ENCODE measurements at places on chromosomes 16 and 17.

GRCh38 chr16:68790130-68790761 lies 53.1 kb upstream of the TANGO6 start:
- DNase-seq, result peak; percentile 66

- DNase-seq, result no peak
Measured at GRCh38 chr16:83968891-83969649, 1.0 kb downstream of the NECAB2 start.

DNA sequence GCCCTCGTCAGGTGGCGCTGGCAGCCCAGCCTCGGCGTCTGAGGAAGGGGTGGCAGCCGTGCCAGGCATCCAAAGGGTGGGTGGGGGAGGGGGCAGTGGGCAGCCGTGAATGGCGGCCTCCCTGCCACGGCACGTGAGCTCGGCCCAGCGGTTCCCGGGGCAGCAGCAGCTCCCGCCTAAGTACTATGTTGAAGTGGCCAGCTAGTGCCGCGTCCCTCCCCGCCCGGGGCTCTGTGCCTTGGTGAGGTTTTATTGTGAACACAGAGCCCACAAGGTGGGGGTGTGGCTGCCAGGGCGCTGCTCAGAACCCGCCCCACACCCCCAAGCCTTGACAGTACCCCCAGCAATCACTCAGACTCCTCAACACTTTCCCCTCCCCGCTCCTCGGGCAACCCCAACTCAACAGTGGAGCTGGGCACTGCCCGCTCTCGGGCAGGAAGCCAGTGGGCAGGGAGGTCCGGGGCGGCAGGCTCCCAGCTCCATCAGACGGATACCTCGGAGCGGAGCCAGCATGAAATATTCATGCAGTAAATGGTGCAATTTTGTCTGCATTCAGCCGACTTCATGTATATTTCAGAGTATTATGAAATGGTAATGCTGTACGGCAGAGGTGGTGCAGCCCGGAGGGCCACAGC lies 80.4 kb downstream of the ENGASE start:
- DNase-seq, result no peak

DNA sequence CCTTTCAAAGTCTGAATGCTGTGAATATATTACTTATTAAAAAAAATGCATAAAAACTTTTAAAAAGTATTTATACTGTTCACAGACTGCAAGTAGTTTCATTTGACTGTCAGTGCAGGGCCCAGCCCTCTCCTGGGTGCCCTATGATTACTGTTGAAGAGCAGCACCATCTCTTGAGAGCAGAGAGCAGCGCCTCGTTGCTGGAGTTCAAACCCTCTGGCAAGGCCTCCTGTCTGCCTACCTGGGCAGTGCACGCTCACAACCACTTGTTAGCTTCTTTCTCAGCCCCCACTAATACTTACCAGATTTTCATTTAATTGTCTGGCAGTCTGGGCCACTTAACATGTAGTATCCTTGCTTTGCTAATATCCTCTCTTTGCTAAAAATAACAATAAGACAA lies 233.4 kb downstream of the PHKB start:
- no peak for DNase-seq

- DNase-seq, result no peak
Measured at GRCh38 chr16:68270353-68270752, 6.0 kb downstream of the SLC7A6 start.

GRCh38 chr16:3182608-3183444 lies 5.2 kb upstream of the OR1F1 start:
- DNase-seq, result no peak

DNA sequence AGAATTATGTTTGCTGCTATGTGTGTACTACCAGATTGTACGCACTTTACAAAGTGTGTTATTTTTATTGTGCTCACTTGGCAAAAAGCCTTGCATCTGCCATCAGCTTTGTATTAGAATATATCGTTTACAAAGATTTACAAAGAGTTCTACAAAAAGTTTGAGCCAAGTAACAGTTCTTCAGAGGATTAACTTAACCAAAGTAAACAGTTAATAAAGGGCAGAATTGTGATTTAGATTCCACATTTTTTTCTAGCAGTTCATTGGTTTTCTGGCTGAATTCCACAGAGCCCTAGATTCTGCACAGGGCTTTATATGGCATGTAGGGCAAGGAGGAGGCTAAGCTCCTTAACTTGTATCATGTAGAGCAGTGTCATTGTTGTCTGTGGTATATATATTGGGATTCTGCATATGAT lies 29.4 kb downstream of the UTP18 start:
- DNase-seq, result no peak

DNA sequence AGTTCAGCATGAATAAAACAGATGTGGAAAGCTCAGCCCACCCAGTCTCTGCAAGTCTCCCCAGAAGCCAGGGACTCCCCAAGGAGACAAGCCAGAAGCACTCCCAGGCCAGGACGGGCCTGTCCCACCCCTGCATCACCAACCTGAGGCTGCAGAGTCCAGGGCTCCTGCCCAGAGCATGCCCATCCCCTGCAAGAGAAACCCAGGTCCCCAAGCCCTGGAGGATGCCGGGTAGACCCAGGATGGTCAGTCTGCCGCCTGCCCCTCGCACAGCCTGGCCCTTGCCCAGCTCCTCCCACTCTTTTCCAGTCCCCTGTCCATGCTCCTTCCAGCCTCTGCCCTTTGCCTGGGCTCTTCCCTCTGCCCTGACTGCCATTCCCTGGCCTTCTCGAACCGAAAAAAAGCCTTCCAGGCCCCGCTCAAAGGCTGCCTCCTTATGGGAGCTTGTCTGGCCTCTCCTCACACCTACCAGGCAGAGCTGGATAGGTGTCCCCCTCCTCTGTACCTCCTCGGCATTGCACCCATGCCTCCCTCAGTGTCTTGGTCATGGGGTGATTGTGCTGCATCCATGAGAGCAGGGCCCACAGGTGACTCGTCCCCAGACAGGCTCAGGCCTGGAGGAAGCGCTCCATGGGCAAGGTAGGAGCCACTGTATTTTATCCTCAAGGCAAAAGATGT lies 44.8 kb downstream of the BEAN1 start:
- DNase-seq, result peak; percentile 36

DNA sequence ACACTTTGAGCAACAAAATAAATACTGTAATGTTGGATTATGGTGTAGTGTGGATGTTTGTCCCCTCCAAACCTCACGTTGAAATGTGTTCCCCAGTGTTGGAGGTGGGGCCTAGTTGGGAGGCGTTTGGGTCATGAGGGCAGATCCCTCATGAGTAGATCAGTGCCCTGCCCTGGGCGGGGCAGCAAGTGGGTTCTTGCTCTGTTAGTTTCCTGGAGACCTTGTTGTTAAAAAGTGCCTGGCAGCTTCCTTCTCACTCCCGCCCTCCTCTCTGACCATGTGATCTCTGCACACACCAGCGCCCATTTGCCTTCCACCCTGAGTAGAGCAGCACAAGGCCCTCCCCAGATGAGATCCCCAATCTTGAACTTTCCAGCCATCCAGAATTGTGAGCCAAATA lies 67.7 kb downstream of the MPRIP start:
- no peak for DNase-seq

Measured in sigmoid colon (tissue), 7 donors.